Common myeloid progenitor, CD34-positive (primary cell): ENCODE measurements at places on chromosomes 5 and 9.

DNA sequence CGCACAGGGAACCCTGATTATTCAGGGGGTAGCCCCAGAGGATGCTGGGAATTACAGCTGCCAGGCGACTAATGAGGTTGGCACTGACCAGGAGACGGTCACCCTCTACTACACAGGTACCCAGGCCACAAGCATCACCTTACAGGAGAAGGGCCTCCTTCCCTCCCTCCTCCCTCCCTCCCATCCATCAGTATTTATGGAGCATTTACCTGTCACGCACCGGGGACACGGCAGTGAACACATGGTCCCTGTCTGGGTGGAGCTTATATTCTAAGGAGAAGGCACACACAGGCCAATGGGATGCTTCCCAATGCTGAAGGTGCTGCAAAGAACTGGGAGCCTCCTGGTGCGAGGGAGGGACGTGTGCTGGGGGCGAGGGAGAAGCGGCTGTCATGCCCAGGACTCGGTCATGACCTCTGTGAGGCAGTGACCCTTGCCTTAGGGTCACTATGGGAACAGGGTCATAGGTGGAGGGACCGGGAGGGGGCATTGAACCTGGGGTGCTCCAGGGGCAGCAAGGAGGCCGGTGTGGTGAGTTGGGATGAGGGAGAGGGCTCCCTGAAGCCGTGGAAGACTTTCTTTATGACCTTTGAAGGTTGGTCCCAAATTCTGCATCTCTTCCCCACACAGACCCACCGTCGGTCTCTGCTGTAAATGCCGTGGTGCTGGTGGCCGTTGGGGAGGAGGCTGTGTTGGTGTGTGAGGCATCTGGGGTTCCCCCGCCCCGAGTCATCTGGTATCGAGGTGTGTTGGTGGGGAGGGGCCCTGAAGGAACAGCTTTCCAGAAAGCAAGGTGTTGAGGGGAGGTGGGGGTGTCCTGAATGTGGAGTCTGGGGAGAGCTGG lies 41.5 kb downstream of the HMCN2 start:
- DNase-seq: no peak

GRCh38 chr5:138459311-138459933 lies 5.9 kb upstream of the EGR1 start:
- peak; percentile 68 for DNase-seq

DNA sequence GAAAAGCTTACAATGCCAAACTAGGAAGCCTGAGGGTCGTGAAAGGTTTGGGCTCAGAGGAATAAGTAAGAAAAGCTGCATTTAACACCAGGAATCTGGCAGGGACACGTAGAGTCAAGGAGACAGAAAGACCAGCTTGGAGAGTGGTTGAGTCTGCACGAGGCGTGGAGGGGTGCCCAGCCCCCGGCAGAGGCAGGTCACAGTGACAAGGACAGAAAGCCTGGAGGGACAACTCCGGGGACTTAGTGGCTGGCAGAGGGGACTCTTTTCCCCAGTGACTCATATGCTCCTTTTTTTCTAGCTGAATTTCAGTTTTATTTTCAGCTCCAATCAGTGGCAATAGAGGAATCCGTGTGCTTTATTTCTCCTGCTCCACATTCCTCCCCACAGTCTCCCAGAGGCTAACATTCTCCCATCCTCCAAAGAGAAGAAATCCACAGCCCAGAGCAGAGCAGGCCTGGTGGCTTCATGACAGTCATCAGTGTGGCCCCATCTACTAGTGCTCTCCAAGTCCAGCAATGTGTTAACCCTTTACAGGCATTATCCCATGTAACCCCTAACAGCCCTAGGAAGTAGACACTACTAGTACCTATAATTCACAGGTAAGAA lies 80.7 kb downstream of the KCNIP1 start:
- no peak for DNase-seq

- DNase-seq: peak; percentile 96
Observed at GRCh38 chr5:139149477-139150199, 48.5 kb downstream of the SIL1 start.

GRCh38 chr5:141785711-141786110 lies 92.5 kb downstream of the PCDH1 start:
- no peak for DNase-seq

- no peak for DNase-seq
Observed at GRCh38 chr5:117183326-117183725, 608.7 kb upstream of the SEMA6A start.

DNA sequence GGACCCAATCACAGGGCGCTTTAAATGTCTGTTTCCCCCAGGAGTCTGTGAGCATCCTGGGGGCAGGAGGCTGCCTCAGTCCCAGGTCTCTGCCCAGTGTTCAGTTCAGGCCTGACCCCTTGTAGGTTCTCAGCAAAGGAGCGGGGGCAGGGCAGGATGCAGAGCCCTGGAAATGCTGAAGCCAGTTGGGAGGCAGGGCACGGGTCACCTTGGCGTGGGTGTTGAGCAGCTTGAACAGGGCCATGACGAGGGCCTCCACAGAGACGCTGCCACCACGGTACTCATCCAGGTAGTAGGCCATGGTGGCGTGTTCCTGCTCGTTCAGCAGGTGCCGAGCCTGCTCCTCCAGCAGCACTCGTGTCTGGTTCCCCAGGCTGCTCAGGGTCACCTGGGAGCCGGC lies 36.3 kb upstream of the AKNA start:
- DNase-seq: no peak

DNA sequence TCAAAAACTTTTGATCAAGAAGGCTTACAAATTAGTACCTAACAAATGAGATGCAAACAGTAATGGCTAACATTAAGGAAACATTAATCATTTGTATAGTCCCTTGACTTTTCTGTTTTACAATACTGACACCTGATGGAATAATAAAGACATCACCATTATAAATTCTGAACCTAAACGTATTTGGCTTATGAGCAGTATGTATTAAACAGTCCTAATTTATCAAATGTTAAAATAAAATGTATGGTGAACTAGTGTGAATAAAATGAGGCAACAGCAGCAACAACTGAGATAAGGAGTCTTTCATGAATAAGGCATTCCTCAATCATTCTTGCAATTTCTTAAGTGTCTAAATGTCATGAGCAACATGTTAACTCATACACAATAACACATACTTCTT lies 6.0 kb downstream of the PUM3 start:
- DNase-seq: peak; percentile 55

GRCh38 chr5:134258896-134259295 lies 33.0 kb upstream of the PPP2CA start:
- DNase-seq: no peak

DNA sequence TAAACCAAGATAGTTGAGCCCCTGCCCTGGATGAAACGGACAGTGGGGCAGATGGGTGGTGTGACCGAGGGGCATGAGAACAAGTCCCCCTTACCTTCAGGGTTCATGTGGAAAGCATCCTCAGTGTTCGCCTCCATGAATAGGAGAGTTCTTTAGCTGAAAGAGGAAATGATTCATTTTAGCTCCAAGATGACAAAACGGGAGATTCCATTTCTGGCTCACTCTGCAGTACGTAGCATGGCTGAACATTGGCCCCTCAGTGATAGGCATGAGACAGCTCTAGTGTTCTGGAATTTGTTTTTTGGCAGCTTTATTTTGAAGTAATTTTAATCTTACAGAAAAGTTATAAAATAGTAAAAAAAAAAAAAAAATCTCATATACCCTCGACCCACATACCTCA lies 70.2 kb upstream of the AGXT2 start:
- DNase-seq: no peak

DNA sequence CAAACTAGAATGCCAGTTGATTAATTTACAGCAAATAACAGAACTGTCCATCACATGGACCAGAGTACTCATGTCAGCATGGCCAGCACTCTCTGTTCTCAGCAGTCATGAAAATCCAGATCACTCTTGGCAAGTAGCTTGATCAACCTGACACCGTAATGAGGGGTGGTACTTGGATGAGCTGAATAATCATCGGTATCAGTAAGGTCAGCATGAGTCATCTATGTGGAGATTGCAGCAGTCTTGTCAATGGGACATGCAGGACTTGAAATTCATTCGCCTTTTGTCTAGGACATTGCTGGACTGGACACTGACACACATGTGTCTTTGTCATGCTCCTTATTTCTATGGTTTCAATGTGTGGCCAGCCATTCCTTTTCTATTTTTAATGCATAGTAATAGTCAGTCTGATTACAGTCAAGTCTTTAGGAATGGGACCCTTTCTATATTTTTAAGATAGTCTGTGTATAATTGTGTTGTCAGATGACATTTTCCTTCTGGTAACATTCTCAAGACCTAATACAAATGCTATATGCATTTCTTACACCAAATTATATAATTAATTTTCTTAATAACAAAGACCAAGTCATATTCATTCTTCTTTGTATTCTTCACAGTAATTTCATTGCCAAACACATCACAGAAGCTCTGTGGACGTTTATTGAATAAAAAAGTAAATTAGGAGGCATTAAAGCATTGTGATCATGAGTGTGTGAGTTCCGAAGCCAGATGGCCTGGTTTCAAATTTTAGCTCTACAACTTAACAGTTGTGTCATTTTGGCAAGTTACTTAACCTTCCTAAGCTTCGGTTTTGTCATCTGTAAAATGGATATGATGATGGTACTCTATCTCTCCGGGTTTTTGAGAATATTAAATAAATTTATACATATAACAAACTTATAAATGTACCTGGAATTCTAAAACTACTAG lies 57.4 kb downstream of the ADAMTSL1 start:
- no peak for DNase-seq

GRCh38 chr9:9598723-9599122 lies 1014.1 kb downstream of the PTPRD start:
- DNase-seq: no peak

GRCh38 chr5:57303985-57304384 lies 130.1 kb downstream of the GPBP1 start:
- DNase-seq: no peak

GRCh38 chr9:120442308-120442995 lies 137.5 kb downstream of the CDK5RAP2 start:
- no peak for DNase-seq

DNA sequence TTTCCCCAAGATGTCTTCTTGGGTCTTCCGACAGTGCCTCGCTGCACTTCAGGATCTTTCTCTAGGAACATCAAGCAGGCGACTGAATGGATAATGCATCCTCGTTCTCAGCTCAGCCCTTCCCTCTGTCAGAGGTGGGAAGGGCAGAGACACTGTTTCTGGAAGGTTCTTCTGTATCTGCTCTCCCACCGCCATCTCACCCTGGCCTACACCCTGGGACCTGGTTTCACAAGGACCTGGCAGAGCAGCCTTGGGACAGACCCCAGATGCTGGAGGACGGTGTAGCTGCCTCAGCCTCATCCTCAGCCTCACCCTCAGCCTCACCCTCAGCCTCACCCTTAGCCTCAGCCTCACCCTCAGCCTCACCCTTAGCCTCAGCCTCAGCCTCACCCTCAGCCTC lies 18.5 kb downstream of the MRPL36 start:
- no peak for DNase-seq

DNA sequence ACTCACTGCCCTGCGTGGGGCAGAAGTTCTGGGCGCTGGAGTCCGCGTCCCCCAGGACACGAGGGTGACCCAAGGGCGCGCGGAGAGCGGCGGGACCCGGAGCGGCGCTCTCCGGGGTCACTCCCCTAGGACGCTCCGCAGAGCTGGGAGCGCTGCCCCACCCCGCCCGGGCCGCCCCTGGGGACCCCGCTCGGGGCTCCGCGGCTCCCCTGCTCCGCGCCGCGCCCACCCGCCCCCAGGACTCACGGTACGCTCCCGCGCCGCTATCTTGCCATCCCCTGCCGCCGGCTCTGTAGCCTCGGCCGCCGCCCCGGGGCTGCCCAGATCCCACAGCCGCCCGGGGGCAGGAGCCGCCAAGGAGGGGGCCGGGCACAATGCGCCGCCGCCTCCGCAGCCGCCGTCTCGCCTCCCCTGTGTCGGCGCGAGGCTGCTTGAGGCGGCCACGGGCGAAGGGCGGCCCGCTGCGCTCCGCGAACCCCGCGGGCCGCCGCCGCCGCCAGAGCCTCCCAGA lies 303 bp downstream of the LIFR start:
- peak; percentile 36 for DNase-seq

DNA sequence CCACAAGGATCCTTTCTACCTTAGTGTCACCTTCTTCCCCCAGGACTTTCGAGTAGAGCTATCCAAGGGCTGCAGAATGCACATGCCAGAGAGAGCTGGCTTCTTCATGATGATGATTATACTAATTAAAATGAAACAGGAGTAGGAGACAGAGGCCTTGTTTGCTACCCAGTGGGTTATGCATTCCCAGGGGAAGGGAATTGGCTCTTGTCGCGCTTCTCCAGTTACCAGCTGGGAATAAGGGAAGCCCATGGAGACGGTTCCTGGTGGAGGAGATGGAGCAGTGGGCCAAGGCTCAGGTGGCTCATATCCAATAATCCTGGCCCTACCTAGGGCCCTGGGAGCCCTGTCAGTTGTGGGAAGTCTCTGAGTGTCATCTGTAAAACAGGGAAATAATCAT lies 65.1 kb downstream of the WWC1 start:
- DNase-seq: no peak

DNA sequence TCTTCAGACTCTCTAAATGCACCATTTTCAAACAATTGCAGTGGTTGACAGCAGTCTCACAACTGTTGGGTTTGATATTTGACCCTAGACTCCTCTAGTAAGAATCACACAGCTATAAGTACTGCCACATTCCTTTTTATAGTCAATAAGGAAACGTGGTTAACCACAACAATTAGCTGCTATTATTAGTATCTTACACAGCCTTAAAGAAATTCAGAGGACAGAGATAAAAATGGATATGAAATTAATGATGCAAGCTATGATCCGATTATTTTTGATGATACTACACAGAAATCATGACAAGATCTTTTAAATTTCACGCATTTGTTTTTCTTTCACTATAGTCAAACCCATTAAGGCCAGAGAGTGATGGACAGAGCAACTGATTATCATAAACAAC lies 288.6 kb upstream of the C9orf72 start:
- DNase-seq: no peak

DNA sequence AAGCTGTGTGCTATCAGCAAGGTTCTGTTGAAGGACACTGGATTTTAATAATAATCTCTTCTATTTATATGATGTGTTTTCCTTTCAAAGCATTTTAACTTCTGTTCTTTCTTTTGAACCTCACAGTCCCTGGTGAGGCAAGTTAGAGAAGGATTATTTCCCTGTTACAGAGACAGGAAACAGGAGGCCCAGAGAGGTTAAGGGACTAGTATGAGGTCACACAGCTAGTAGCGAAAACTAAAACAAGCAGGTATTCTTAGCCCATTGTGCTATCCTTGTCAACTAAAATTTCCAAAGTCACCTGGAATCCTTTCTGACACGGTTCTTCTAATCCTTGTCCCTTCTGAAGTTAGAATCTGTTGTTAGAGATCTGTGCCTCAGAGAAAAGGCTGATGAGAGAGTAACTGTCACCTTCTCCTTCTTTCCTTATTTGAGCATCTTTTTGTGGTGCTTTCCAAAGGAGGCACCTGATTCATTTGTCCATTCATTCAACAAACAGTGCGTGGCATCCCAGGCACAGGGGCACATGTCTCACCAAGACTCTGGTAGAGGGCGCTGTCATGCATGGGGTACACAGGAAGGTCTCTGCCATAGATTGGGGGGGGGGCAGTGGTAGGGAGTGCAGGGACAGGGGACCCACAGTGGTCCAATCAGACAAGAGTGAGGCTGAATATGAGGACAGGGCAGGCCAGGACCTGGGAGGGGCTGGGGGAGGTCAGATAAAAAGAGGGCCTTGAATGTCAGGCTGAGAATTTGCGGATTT lies 61.5 kb downstream of the CRB2 start:
- no peak for DNase-seq
